ENCODE measurements at places on chromosomes 2 and 18. TPM values are rescaled to one million over a fixed set of nuclear protein-coding genes. Genes with fewer than 3 reads are reported as not detected.

The LRRC30 gene
- total RNA-seq = not detected

The NPPC gene
- not detected for total RNA-seq

The GALNT13 gene
- under 0.01 TPM for total RNA-seq

The SERPINB4 gene
- not detected for total RNA-seq

The TCF4 gene
- total RNA-seq = 471 TPM

The NCL gene
- total RNA-seq = 231 TPM

The SLC23A3 gene
- total RNA-seq = 0.54 TPM

The C1QL2 gene
- not detected for total RNA-seq

The TRPM8 gene
- not detected for total RNA-seq

The PIEZO2 gene
- total RNA-seq = 311 TPM

The MPP4 gene
- 0.22 TPM for total RNA-seq

The POMC gene
- 0.54 TPM for total RNA-seq

The CFAP221 gene
- not detected for total RNA-seq

The MERTK gene
- 20.5 TPM for total RNA-seq

The CTAGE1 gene
- total RNA-seq = not detected

The IFIH1 gene
- total RNA-seq = 4.3 TPM

The CDH2 gene
- total RNA-seq = 0.26 TPM

The EDAR gene
- not detected for total RNA-seq

The OTOF gene
- 2.5 TPM for total RNA-seq

The INPP4A gene
- 21.8 TPM for total RNA-seq

The POTEF gene
- total RNA-seq = 0.54 TPM

The PJVK gene
- total RNA-seq = 0.69 TPM

The IL1RN gene
- not detected for total RNA-seq

The GREB1 gene
- total RNA-seq = 0.26 TPM

The ONECUT2 gene
- total RNA-seq = not detected

The DTYMK gene
- total RNA-seq = 19.9 TPM

The ZAP70 gene
- total RNA-seq = 0.34 TPM

The ADAM17 gene
- 60.2 TPM for total RNA-seq

The PLEKHB2 gene
- total RNA-seq = 134 TPM

The NIF3L1 gene
- total RNA-seq = 12.3 TPM

The FZD7 gene
- total RNA-seq = 0.22 TPM

The LYPD1 gene
- total RNA-seq = not detected

The CRYGC gene
- total RNA-seq = not detected

The CPLX4 gene
- total RNA-seq = not detected

All from dermis lymphatic vessel endothelial cell (primary cell).